ENCODE measurements at places on chromosomes 3 and 15.

DNA sequence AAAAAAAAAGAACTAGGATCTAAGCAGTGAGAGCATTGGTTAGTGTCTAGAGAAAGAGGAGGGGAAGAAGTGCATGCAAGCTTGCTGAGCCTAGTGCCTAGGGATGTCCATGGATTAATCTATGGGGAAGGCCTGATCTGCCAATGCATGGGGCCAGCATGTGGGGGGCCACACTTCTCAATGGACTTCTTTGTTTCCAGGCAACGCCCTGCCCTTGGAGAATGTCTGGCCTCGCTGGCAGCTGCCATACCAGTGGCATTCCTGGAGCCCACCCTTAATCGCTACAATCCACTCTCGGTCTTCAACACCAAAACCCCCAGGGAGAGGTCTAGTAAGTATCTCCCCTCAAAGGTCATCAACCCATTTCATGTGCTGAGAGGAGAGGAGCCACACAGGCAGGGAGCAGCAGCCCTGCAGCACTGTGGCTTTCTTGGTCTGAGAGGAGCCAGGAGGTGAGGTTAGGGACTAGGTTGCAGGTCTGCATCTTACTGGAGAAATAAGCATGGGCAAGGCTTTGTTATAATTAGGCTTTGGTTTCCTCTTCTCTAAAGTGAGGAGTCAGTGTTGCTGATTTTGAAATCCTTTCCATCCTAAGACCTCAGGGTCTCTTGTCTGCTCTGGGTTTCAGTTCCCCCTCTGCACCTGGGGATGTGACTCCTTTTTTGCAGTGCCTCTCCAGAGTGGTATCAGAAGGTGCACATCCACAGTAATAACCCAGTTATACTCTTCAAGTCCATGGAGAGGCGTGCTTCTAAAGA is 188.1 kb upstream of the CHRM5 start:
- no peak for DNase-seq

DNA sequence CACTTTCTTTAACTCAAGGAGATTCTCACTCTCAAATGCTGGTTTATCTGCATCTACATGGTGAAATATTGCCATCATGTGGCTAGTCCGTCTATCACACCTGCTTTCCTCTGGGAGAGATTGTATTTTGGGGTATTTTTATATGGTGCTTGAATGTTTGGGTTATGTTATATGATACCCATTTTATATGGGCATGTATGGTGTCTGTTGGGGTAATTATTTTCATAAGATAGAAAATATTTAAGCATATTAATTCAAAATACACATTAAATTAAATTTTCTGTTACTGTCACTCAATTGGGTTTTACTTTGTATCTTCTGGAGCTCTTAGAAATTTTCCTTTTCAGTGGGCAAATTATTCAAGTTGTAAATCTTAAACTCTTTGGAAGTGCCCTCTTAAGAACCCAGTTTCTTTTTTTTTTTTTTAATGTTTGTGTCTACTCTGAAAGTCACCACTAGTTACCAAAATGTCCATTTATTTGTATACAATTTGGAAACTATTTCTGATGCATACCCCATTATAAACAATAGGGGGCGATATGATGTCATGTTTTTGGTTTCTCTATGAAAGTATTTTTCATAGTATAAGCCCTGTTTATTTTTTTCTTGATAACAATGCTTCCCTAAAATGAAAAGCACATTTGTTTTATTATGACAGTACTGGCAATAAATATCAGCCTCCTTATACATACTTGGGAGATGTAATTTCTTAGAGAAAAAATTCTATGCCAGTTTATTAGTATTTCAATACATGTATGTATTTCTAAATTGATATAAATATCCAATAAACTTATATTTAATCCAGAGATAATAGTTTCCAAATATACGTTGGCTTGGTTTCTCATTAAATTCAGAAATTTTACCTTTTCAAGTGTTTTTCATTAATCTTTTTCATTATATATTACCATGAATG is 36.1 kb upstream of the PLSCR5 start:
- no peak for DNase-seq

- no peak for DNase-seq
Measured at GRCh38 chr3:66439666-66440344, 61.0 kb downstream of the LRIG1 start.

- DNase-seq, result no peak
Measured at GRCh38 chr3:37556789-37557301, 304.8 kb upstream of the CTDSPL start.

GRCh38 chr3:152706991-152707713 is 127.8 kb upstream of the P2RY1 start:
- DNase-seq, result no peak
